CD4-positive, alpha-beta T cell treated with Interleukin-15 for 1 hour (primary cell): ENCODE measurements at places on chromosomes 6 and 20.
A peak's percentile ranks its signal among the peaks of the same experiment; 100 is the strongest.

DNA sequence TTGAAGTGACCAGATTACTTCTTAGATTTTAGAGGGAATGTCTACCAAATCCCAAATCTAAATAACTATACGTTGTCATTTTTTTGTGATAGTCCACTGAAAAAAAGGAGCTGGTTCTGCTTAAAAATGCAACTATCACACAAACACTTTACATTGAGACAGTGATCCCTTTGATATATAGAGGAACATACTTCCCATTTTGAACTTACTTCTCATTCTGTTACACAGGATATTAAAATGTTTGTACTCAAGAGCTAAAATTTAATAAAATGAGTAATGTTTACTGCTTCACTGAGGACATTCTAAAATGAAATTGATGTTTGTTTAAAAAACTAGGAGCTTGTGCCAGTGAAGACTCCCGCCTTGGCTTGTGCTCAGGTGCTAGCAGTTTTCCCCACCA, 174.1 kb downstream of the CARMIL1 start:
- DNase-seq = no peak

DNA sequence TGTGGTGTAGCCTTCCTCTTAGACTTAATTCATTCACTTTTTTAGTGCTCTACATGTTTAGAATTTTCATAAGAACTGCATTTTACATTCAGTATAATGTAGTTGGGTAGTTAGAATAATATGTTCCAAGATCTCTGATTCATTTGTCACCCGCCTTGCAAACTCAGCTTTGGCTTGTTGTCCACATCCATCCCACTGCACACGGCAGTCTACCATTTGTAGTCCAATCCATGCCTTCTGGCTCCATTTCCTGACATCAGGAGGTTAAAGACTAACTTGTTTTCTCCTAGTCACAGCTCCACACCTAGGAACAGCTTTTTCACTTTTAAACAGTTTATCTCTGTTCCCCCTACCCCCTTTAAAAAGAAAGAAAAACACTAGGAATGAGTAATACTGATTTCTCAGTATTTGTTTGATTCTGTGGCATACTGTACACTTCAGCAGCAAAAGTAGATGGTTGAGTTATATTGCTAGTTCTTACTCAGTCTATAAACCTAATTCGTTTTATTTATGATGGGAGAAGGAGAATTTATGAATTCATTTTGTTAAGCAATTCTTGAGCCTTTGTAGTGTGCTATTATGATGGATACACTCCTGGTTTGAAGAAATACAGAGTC, 180.9 kb downstream of the ARID1B start:
- no peak for DNase-seq

DNA sequence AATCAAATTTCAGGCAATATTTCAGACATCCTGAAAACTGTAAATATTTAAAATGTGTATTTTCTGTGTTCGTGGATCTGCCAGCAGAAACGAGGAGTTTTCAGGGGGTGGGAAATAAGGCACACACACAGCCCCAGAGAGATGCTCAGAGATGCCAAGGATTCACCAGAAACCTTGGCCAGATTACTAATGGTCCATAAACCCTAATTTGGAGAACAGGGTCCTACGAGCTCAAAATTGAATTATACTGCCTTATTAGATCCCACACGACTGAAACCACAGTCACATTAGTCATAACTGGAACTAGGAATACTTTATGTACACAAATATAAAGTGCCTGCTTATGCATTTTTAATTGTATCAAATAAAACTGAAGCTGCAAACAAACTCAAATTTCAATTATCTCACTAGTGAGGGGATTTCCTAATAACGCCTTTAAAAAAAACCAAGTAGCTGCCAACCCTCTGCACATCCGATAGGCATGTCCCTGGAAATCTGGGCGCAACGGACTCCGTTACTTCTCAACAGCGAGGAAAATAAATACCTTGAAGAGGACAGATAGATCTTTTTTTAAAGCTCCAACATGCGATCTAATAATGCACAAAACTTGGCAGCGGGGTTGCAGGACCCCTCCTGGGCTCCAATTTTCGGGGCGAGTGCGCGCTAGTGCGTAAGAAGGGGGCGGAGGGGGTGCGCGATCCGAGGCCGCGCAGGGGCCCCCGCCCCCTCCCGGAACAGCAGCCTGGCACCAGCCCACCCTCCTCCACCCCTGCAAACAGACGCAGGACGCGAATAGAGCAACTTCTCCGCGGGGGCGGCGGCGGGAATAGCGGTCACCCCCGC, 897 bp downstream of the CHD6 start:
- DNase-seq = peak; percentile 56

- no peak for DNase-seq
These were observed 3.7 kb upstream of the SIRPA start for GRCh38 chr20:1891263-1892118.

DNA sequence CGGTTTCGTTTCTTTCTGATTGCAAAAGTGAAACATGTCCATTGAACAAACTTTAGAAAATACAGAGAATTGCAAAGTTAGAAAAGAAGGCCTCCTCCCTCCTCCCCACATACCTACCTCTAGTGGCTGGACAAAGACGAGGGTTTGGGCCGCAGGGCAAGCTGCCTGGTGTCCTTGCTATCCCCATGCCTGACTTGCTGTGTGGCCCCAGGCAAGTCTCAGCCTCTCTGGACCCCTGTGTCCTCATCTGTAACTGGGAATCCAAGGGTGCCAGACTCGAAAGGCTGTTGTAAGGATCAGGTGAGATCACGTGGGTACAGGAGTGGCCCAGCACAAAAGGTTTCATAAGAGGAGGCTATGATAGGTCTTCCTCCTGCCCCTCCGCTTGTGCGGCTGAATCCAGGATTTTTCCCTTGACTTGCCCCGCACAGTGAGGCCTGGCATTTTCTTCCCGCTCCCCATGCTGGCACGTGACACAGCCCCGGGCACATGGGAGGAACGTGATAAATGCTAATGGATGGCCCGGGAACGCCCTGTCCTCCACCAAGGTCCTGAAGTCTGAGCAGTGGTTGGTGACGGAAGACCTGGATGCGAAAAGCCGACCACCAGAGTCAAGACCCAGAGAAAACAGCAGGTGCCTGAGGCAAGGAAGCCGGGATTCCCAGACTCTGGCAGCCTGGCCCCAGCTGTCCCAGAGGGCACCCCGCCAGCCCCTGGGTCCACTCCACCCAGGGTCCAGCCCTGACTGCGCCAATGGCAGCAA, 55.8 kb downstream of the UBE2V1 start:
- DNase-seq = no peak

GRCh38 chr20:22567944-22568871, 16.2 kb downstream of the FOXA2 start:
- no peak for DNase-seq

DNA sequence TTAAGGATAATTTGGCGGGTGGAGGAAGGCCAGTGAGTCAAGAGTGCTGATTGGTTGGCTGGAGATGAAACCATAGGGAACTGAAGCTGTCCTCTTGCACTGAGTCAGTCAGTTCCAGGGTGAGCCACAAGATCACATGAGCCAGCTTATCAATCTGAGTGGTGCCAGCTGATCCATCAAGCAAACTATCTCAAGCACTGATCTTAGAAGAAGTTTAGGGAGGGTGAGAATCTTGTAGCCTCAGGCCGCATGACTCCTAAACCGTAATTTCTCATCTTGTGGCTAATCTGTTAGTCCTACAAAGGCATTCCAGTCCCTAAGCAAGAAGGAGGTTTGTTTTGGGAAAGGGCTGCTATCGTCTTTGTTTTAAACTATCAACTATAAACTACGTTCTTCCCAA, 954.3 kb downstream of the KIF16B start:
- DNase-seq = no peak
